IMR-90 (cell line): ENCODE measurements at places on chromosomes 13 and 19. TPM values are rescaled to one million over a fixed set of nuclear protein-coding genes. Genes with fewer than 3 reads are reported as not detected.

Gene SLITRK5
- total RNA-seq: under 0.01 TPM in 2 replicates

- DNase-seq: no peak
These were observed 35.2 kb upstream of the TUBGCP3 start for GRCh38 chr13:112623051-112623711.

DNA sequence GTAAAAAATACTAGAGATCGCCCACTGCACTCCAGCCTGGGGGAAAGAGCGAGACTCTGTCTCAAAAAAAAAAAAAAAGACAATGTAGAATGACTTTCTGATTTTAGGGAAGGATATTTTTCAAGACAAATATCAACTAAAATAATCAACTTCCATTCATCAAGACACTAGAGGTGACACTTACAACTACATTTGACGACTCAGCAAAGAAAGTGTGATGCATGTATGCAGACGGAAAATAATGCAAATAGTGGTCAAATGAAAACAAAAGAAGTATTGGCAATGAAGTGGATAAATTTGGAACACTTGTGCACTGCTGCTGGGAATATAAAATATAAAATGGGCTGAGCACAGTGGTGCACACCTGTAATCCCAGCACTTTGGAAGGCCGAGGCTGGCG lies 12.2 kb downstream of the TMEM161A start:
- no peak for DNase-seq

DNA sequence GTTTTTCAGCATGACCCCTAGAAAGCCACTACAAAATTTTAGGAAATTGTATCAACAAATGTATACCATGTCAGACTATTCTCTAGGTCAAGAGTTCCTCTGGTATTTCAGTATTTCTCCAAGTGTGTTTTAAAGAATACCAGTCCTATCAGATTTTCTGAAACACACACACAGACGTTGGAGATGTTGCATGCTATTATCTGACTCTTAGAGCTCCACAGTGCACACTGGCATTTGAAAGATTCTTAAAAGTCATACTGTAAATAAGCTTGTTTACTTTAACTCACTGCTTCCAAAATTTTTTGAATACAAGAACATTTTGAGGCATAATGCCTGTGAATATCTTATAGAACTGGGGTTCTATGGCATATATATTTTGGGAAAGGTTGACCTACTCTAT lies 33.8 kb upstream of the VWA8 start:
- no peak for DNase-seq

Gene KDELR1
- 57.8 and 58.8 TPM in 2 replicates for total RNA-seq

DNA sequence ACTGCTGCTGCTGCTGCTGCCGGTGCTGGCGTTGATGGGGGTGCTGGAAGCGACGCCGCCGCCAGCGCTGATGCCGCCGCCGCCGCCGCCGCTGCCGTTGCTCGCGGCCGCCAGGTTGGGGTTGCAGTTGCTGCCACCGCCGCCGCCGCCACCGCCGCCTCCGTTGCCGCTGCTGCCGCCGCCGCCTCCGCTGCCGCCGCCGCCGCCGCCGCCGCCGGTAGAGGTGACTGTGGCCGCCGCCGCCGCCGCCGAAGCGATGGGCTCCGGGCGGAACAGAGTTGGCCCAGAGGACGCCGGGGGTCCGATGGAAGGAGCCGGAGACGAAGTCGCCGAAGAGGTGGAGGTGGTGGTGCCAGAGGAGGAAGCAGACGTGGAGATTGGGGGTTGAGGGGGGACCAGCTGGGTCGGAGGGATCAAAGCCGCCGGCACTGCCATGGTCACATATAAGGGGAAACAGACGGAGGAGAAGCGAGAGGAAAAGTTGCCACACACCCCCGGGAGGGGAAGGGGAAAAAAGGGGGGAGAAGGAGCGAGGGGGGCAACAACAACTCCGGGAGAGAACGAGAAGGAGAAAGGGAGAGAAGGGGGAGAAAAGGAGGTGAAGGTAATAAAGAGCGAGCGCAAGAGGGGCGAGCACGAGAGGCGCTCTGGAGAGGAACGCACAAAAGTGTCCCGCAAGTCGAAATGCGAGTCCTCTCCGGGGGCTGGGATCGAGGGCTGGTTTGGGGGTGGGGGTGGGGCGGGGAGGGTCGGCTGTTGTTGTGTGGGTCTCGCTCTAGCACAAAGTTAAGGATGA lies 471 bp downstream of the DACH1 start:
- no peak for DNase-seq

DNA sequence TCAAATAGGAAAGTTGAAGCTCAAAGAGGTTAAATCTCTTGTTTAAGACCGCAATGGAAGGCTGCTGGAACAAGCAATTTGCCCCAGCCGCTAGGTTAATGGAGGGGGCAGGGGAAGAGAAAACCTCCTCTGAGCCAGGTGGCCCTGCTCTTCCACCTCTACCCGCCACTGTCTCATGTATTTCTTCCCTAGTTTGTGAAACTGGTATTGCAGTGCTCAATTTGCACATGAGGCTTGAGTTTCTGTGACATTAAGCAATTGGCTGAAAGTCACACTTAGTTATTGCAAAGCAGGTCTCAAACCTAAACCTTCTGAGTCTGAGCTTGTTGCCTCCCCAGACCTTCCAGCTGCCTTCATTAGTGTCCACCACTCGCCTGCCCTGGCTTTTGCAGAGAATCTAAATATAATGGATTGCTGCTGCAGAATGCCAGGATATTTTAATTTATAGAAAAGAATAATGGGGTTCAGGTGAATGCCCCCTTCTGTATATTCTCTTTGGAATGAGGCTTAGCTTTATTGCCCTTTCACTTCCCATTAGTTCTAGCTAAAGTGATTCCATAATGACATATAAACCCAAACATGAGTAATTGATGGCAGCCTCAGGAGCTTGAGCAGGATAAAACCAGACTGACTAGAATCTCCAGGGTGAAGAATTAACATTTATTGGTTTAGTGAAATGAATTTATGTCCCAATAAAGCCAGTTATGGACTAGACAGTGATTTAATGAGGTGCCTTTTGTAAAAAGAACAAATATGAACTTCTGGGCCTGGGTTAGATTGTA lies 27.0 kb upstream of the OLFM4 start:
- DNase-seq: no peak

DNA sequence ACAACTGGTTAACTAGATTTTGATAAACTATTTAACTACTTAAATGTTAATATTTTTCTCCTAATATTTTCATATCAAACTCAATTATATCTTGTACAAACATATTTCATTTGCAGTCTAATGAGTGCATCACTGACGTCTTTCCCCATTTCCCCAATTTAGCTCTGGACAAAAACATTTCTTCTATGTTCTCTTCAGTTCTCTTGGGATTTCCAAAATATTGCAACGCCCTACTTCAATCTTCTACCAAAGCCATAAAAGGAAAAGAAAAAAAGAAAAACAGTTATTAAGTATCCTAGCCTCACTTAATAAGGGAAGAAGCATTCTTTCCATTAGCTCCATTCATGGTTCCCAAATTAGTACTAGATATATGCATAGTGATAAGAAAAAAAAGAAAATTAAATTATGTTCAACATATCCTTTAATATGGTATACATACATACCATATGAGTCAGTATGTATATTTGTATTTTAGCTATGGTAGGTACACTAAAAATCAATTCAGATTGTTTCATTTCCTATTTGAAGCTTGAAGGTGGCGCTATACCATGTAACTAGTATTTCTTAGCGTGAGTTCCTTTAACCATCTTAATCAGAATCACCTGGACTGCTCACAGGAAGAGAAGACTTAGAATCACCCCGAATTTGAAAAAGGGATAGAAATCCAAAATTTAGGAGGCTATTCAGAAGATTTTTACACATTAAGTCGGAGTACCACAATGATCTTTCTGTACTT lies 9.9 kb downstream of the FBXL3 start:
- DNase-seq: no peak

GRCh38 chr13:30303269-30303668 lies 4.1 kb downstream of the KATNAL1 start:
- no peak for DNase-seq

Gene PNMA8A
- 0.83 and 0.90 TPM in 2 replicates for total RNA-seq

Gene VSTM2B
- total RNA-seq: not detected in 2 replicates

GRCh38 chr13:37340901-37341670 lies 235.6 kb upstream of the CSNK1A1L start:
- no peak for DNase-seq

Gene CDX2
- total RNA-seq: not detected in 2 replicates

Gene PIK3R2
- 8.9 and 12.2 TPM in 2 replicates for total RNA-seq

Gene CCNA1
- not detected in 2 replicates for total RNA-seq

DNA sequence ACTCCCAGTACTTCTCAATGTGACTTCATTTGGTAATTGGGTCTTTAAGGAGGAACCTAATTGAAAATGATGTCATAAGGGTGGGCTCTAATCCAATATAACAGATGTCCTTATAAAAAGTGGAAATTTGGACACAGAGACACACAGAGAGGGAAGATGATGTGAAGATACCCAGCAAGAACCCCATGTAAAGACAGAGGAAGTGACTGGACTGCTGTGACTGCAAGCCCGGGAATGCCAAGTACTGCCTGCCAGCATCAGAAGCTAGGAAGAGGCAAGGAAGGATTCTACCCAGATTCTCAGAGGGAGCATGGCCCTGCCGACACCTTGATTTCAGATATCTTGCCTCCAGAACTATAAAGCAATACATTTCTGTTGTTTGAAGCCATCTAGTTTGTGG lies 239.3 kb downstream of the KCTD12 start:
- DNase-seq: peak; percentile 4

Gene MBD3
- total RNA-seq: 42.5 and 47.5 TPM in 2 replicates

Gene CYP4F8
- not detected in 2 replicates for total RNA-seq

Gene LRFN3
- 0.36 and 0.56 TPM in 2 replicates for total RNA-seq

Gene ZNF486
- total RNA-seq: 4.1 and 6.9 TPM in 2 replicates

DNA sequence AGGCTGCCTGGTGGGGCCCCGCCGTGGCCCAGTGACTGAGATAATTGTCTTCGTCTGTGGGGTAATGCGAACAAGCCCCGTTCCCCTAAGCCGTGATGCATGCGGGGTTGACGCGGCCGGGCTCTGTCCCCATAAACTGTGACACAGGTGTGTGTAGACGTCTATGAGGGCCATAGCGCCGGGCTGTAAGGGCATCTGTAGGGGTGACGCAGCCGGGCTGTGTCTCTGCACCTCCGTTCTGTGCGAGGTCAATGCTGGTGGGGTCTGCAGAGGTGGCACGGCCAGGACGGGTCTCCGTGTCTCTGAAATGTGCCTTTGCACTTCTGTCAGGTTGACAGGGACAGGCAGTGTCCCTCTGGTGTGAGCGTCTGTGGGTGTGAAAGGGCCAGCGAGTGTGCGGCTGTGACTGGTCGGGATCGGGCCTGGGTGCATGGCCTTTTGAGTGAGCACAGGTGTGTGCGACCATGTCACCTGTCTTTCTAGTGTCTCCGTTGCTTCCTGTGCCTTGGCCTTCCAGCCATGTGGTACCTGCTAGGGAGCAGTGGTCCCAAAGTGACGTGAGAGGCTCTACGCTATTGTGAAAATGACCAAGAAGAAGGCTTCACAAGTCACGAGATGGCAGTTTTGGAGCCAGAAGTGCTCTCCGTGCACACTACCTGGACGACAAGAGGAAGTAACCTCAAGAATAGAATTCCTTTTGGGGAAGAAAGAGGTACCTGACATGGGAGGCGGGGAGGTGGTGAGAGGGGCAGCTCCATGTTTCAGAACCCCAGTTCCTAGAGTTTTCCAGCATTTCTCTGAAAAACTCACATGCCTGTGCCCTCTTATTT lies 16.4 kb upstream of the ZNF331 start:
- DNase-seq: no peak

GRCh38 chr13:94114166-94114565 lies 365.3 kb downstream of the DCT start:
- no peak for DNase-seq

Gene SIGLECL1
- not detected in 2 replicates for total RNA-seq

Gene OR4F17
- total RNA-seq: not detected in 2 replicates

Gene SLC10A2
- not detected in 2 replicates for total RNA-seq

- DNase-seq: peak; percentile 46
These were observed 6.7 kb downstream of the PPP1R37 start for GRCh38 chr19:45099467-45100191.

Gene PIP5K1C
- total RNA-seq: 10.8 and 13.6 TPM in 2 replicates

- no peak for DNase-seq
These were observed 310.0 kb downstream of the TEX29 start for GRCh38 chr13:111630406-111630805.

Gene ZNF45
- 15.0 and 18.1 TPM in 2 replicates for total RNA-seq

Gene BCKDHA
- 6.4 and 7.7 TPM in 2 replicates for total RNA-seq

Gene ATP4B
- not detected in 2 replicates for total RNA-seq

Gene PEG3
- total RNA-seq: not detected in 2 replicates

DNA sequence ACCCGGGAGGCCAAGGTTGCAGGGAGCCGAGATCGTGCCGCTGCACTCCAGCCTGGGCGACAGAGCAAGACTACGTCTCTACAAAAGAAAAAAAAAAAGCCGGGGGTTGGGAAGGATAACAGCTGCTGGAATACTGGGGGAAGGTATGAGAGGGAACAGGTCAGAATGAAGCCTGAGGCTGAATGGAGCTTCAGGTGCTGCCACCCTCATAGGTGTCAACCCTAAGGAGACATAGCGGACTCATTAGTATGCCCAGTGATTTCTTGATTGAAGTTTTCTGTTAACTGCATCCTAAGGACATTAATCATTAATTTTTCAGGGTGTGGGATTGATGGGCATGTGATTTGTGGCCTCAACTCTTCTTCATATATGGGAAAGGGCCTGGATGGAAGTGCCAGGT lies 6.0 kb downstream of the SMARCA4 start:
- DNase-seq: no peak

DNA sequence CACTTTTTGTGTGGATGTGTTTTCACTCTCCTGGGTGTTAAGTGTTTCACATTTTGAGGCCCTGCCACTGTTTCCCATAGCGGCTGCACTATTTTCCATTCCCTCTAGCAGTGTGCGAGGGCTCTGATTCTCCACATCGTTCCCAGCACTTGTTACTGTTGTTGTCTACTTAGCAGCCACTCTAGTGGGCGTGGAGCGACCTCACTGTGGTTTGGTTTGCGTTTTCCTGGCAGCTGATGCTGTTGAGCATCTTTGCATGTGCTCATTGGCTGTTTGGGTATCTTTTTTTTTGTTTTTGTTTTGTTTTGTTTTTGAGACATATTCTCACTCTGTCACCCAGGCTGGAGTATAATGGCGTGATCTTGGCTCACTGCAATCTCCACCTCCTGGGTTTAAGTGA lies 14.4 kb downstream of the NAXD start:
- no peak for DNase-seq

GRCh38 chr13:107301724-107302374 lies 733.9 kb upstream of the ARGLU1 start:
- DNase-seq: no peak

Gene KLK3
- not detected in 2 replicates for total RNA-seq

GRCh38 chr13:24925318-24926231 lies 161.6 kb downstream of the RNF17 start:
- DNase-seq: no peak

Gene LGALS14
- total RNA-seq: not detected in 2 replicates

Gene WDR88
- not detected in 2 replicates for total RNA-seq

DNA sequence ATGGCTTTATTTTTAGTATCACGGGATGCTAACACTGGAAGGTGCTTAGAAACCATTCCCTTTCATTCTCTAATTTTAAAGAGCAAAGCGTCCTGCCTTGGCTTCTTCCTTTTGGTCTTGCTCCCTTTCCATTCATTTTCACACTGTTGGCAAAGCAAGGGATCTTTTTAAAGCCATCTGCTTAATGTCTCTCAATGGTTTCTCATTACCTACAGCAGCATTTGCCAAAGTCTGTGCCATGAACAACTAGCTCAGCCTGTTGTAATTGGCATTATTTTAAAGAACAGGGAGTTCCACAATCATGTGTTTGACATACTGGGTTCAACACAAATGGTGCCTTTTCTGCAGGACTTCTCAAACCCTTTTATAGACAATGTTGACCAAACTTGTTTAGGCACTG lies 444.3 kb downstream of the GPC6 start:
- no peak for DNase-seq

- DNase-seq: no peak
These were observed 144.4 kb upstream of the WASF3 start for GRCh38 chr13:26412936-26413716.
